ENCODE measurements at places on chromosomes 13 and 19.

- no peak for DNase-seq
These were observed 710.0 kb upstream of the ARGLU1 start for GRCh38 chr13:107277911-107278310.

DNA sequence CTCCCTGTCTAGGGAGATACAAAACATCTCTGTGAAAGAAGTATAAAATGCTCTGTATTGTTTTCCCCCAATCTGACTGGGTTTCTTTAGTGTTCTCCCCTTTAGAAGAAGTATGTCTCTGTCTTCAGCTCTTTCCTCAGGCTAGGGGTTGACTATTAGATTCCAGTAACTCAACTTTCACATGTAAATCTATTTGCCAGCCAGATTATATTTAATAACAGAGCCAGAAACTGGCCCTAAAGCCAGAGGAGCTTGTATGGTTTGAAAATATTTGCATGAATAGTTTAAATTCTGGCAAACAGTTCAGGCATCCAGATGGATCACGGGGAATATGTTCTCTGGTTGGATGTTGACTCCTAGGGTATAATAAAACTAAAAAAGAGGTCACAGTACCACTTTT, 22.3 kb upstream of the CYSLTR2 start:
- no peak for DNase-seq

- no peak for DNase-seq
These were observed 126.5 kb downstream of the ZNF536 start for GRCh38 chr19:30498707-30499106.

- DNase-seq = peak; percentile 38
These were observed 924 bp downstream of the RGCC start for GRCh38 chr13:41458187-41458760.

DNA sequence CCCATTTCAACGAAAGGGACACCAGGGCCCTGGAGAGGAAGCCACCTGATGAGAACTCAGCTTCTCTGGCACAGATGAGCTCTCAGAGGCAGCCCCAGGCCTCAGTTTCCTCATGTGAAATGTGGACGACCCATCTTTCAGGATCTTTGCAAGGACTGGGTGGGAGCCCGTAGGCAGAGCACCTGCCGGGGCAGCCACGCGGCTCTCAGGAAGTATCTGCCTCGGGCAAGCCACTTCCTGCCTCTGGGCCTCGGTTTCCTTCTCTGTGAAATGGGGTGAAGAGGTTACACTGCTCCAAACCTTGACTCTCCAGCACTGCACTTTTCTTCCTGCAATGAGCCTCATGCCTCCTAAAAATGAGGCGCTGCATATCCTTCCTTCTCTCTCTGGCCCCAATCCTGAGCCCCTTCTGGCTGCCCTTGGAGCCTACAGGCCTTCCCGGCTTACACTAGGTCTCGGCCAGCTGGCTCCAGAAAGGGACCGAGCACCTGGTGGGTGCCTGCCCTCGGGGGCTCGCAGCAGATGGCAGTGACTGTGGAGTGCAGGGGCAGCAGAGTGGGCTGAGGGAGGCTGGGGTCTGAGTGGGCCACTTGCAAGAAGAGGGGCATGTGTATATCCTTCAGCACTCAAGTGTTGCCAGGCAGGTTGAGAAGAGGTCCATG, 3.5 kb downstream of the SSBP4 start:
- DNase-seq = no peak

- DNase-seq = no peak
These were observed 368.9 kb downstream of the COG6 start for GRCh38 chr13:40024204-40024966.

Measured in activated T-helper 1 cell treated with anti-CD3 and anti-CD28 coated beads, Interleukin-12 subunit alpha, Interleukin-12 subunit beta, Interleukin-2, Interleukin-4 antibody, amounts not matched to agents 30 ng/mL and 10 ng/mL and 1 ng/mL, durations not matched to agents 14 hours and 24 hours and 36 hours (primary cell).